Anterior cingulate cortex (tissue), 58 donors: ENCODE measurements at places on chromosomes 6 and 20.
A peak's percentile ranks its signal among the peaks of the same experiment; 100 is the strongest.

- no peak for DNase-seq
Observed at GRCh38 chr20:18284805-18285533, 3.4 kb upstream of the ZNF133 start.

- no peak for DNase-seq
Observed at GRCh38 chr6:134932535-134933470, 17.1 kb downstream of the ALDH8A1 start.

DNA sequence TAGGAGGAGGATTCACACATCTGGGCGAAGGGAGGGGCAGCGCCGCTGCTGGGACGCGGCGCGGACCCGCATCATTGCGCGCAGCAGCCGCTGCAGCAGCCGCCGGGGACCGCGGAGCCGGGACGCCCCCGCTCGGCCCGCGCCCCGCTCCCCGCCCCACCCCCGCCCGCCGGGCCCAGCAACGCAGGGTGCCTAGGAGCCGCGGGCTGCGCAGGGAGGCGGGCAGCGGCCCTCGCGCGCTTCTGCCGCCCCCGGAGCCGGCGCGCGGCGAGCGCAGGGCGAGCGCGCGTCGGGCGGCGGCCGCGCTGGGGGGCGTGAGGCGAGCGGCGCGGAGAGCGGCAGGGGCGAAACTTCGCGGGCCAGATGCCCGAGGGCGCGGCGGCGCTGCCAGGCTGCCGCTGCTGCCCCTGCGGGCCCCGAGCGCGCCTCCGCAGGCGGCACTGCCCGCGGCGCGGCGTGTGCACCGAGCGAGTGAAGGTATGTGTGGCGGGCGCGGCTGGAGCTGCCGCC lies at the start of gene NKAIN2:
Gene NKAIN2 (plus strand): TSS at position 362 of the 510 bp plus-strand sequence.
- no peak for DNase-seq

DNA sequence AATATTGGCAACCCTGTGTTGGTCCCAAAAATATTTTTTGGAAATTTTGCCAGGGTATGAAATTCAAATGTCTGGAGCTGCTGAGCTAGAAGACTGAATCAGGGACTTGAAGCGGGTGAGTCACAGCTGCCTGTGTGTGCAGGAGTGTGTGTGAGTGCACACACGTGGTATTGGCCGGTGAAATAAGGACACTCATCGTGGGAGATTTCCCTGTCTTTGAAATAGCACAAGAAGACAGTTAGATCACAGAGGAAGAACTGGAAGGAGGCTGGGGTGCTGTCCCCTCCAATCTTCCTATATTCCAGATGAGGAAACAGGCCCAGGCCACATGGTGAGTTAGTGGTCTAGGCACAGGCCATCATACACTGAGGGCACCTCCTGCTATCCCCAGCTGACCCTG lies 123.8 kb upstream of the MLN start:
- DNase-seq: no peak

DNA sequence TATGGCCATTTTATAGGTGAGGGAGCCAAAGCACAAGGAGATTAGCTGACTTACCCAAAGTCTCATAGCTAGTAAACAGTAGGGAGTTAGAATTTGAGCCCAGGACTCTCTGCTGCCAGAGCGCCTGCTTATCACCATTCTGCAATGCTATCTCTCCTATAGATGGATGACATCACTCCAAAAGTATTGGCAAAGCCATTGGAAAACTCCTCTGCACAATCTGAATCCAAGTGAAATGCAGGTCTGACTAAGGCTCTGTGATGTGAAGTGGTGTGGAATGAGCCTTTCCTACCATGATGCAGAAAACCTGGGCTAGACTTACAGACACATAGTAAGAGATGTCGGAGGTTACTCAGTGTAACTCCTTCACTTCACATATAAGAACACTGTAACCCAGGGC lies 106.3 kb downstream of the GRM1 start:
- DNase-seq: no peak

DNA sequence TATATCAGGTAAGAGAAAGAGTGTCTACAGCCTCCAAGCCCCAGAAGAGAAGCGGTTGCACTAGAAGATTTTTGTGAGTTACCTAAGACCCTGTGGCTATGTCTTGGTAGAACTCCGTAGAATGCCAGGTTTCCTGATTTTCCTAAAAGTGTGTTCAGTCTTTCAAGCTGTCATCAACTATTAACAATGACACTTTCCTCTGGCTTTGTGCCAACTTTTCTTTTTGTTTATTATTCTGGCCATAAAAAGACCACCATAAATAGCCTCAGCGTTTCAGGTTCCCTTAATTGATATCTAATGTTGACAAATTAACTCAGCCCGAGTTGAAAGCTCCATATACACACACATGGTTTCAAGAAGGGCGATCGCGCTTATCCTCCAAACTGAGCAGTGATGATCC lies 1.2 kb downstream of the PAK5 start:
- no peak for DNase-seq

GRCh38 chr6:119077643-119078375 lies 655 bp downstream of the FAM184A start:
- peak; percentile 34 for DNase-seq

- no peak for DNase-seq
Observed at GRCh38 chr6:110284855-110285254, 73.3 kb downstream of the METTL24 start.

GRCh38 chr20:59518881-59519706 lies 85.2 kb upstream of the PHACTR3 start:
- no peak for DNase-seq

DNA sequence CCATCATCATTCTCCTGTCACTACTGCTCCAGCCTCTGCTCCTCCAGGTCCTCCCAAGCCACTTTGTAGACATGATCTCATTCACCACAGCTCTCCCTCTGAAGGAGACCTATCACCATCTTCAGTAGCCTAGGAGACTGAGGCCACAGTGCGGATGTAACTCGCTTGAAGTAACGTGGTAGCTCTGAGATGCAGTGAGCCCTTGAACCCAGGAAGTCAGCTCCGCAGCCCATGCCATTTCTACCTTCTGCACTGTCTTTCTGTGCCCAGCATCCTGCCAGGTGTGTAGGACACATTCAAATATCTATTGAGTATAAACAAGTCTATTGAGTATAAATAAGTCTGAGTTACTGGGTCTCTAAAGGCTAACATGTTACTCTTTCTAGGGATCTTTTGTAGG lies 164.4 kb downstream of the CDH26 start:
- no peak for DNase-seq

GRCh38 chr6:147023148-147023547 lies 181.1 kb upstream of the STXBP5 start:
- DNase-seq: no peak

- DNase-seq: no peak
Observed at GRCh38 chr6:132812756-132813172, 1.6 kb upstream of the RPS12 start.

DNA sequence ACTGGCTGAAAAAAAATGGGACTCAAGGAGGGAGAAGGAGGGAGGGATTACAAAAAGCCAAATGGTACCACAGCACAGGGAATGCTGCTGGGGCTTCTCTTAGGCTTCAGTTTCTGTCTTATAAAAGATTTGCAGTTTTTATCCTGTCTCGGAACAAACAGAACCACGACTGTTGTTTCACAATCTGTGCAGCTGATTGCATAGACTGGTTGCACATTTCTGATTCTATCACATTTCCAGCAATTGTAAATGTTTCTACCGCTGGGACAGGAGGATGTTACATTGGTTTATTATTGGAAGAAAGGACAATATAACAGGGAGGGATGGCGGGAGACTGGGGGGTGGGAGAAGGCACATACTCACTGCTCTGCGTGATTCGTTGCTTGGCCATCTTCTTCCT lies 73.5 kb upstream of the ARID1B start:
- no peak for DNase-seq

GRCh38 chr20:60071965-60072364 lies 113.7 kb downstream of the CDH26 start:
- no peak for DNase-seq

DNA sequence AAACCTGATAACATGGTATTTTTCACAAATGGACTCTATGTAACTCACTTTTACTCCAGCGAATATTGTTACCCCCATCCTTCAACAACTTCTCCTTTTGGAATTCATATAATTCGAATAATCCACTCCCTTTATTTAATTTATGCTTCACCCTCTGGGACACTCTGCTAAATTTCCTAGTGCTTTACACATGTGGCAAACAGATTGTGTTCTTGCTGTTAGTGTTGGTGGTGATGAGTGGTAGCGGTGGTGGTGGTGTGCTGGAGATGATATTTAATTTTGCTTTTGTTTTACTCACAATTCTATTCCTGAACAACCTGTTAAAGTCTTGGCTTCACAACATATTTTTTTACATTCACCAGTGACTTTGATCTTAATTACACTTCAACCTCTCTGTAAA lies 32.8 kb downstream of the HTR1B start:
- DNase-seq: no peak

DNA sequence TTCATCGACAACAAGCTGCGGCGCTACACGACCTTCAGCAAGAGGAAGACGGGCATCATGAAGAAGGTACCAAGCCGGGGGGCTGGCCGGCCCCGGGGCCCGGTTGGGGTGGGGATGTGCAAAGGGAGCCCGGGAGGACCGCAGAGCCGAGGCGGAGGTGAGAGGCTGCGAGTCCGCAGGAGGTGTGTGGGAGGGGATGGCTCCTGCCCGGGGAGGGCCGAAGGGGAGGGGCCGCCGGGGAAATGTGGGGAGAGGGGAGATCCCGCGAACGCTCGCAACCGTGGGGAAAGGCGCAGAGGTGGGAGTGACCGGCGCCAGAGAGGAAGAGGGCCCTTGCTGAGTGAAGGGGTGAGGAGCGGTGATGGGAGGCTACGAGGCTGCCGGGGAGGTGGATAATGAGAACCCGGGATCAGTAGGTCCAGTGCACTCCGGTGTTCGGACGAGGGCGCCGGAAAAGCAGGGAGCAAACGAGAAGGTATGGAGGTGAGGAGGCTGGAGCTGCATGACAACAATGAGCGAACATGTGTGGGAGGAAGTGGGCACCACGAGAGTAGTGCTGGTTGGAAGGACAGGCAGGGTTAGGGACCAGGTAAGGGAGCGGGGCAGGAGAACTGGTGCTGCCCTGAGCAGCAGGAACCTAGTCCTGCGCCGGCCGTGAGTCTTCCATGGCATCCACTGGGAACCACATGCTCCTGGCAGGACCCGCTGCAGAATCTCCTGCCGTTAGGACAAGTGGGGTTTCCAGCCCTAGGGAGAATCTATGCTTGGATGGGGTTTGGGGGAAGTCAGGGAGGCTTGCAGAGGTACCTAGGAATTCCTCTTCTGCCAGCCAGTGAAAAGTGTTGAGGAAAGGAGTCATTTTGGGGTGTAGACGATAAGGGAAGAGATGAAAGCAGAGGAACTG lies 1.3 kb downstream of the SRF start:
- no peak for DNase-seq

DNA sequence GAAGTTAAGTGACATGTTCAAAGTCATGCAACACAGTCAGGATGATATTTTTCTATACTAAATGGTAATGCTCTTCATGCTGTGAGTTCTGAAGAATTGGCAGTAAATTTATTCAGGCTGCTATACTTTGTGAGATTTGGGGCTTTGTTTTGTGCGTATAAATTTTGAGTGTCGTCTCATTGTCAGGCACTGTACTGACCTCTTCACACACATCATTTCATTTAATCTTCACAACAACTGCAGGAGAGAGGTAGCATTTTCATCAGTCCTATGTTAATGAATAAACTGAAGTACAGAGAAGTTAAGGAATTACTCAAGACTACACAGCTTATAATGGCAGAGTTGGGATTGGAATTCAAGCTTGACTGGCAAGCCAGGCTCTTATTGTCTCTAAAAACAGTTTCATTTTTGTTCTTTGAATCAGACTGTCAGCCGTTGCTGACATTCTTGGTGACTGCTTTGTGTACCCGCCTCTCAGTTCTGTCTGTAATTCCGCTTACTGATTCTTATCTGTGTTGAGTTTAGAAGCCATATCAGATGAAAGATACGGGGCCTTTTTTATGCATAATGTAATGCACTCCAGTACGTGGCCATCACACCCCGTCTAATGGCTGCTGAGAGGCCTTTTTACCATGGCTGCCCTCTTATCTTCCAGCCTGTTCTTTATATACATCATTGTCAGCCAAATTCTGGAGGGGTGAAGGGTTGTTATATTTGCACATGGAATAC lies 274.9 kb downstream of the UTRN start:
- DNase-seq: no peak

GRCh38 chr6:65671922-65672321 lies 35.1 kb downstream of the EYS start:
- DNase-seq: no peak

GRCh38 chr6:7110092-7110792 lies 2.5 kb downstream of the RREB1 start:
- no peak for DNase-seq

GRCh38 chr6:81808851-81809570 lies 56.5 kb upstream of the TENT5A start:
- DNase-seq: no peak

- no peak for DNase-seq
Observed at GRCh38 chr6:24660105-24660504, 6.6 kb downstream of the TDP2 start.

- no peak for DNase-seq
Observed at GRCh38 chr6:112279031-112279935, 24.9 kb upstream of the LAMA4 start.

DNA sequence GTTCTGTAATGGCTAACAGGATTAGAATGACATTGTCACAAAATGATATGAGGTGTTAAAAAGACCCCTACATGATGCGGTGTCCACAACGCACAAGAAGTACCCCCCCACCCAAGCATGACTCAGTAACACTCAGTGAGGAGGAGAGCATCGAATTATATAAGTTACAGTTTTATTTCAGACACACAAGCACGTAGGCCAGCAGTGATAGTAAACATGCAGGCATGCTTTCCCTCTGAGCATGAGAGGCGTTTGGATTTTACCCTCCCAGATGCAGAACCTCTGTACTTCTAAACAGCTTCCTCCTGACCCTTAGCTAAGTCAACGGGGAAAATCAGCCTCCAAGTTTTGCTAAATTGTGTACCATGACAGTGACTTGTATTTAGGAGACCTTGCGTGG lies 23.9 kb downstream of the GNAS start:
- no peak for DNase-seq

DNA sequence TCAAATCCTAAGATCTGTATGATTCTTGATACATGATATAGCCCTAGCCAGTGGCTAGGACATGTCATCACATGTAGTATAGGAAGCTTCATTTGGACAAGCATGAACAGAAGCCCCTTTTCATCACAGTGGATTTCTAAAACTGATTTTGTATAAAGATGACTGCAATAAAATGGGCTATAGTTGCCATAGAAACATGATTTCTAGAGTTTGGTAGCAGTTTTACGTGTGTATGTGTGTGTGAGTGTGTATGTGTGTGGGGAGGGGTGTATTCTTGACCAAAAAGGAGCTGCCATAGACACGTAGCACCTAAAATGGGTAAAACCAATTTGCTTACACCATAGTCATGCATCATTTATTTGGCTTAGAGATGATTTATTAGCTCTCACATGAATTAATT lies 200.5 kb upstream of the CNR1 start:
- no peak for DNase-seq

- DNase-seq: no peak
Observed at GRCh38 chr6:79208816-79209215, 25.7 kb downstream of the HMGN3 start.
